ENCODE measurements at places on chromosomes 11 and 22. TPM values are rescaled to one million over a fixed set of nuclear protein-coding genes. Genes with fewer than 3 reads are reported as not detected.

DNA sequence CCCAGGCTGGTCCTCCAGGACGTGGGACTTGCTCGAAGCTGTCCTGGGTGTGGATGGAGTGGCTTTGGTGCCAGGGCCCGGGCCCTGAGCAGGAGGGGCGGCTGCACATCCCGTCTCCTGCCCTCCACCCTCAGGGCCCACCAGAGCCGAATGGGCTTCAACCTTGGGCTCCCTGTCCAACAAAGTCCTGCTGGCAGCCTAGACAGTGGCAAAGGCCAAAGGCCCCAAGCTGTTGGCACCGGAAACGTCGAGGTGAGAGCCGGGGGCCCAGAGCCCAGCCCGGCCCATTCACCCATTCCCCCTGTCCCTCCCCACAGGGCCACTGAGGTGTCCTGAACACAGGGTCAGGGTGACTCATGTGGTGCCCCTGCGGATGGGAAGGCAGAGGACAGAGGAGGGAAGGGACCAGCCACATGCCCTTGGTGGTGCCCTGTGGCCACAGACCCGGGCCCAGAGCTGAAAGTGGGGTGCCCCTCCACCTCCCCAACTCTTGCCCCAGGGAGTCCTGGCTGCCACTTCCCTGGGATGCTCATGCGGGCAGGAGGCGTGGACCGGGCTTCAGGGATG, 9.1 kb downstream of the TSPAN32 start:
- no peak for DNase-seq

Gene CAPN5
- total RNA-seq: 17.8 TPM

Gene YPEL1
- total RNA-seq: 7.0 TPM

DNA sequence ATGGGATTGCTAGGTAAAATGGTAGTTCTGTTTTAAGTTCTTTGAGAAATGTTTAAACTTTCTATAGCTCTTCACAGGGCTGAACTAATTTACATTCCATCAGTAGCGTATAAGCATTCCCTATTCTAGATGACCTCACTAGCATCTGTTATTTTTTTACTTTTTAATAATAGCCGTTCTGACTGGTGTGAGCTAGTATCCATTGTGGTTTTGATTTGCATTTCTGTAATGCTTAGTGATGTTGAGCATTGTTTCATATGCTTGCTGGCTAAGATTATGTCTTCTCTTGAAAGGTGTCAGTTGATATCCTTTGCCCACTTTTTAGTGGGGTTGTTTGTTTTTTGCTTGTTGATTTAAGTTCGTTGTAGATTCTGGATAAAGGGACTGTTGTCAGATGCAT, 35.9 kb downstream of the MMP27 start:
- DNase-seq: no peak

DNA sequence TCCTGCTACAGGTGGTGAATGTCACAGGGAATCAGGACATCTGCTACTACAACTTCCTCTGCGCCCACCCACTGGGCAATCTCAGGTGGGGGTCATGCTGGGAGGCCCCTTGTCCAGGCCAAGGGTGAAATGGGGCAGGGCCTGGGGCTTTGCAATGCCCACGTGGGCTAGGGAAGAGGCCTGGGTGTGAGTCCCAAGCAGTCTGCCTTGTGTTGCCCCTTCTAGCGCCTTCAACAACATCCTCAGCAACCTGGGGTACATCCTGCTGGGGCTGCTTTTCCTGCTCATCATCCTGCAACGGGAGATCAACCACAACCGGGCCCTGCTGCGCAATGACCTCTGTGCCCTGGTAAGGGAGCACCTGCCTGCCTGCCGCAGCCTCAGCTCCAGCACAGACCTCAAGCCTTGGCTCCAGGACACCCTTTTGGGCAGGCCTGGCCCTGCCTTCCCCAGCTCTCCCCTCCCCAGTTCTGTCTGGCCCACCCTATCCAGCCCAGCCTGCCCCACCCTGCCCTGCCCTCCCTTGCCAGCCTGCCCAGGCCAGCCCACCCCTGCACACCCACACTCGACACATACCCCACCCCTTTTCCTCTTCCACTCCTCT, 9.1 kb upstream of the TAGLN start:
- no peak for DNase-seq

Gene TMEM121B
- 0.21 TPM for total RNA-seq

DNA sequence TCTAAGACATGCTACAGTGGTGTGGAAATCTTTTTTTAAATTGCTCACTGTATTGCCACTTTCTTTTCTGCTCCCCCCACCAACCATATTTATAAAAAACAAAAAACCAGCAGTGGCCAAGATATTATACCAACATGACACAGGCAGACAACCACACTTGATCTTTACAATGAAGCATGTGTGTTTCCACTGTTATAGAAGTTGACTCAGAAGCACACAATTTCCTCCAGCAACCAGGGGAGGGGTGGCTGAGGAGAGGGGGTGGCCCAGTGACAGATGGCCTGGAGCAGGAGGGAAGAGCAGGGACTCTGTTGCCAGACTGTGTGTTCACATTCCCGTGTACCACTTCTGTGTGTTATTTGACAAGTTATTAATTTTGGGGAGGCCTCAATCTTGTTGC, 14.8 kb downstream of the CD59 start:
- DNase-seq: no peak

DNA sequence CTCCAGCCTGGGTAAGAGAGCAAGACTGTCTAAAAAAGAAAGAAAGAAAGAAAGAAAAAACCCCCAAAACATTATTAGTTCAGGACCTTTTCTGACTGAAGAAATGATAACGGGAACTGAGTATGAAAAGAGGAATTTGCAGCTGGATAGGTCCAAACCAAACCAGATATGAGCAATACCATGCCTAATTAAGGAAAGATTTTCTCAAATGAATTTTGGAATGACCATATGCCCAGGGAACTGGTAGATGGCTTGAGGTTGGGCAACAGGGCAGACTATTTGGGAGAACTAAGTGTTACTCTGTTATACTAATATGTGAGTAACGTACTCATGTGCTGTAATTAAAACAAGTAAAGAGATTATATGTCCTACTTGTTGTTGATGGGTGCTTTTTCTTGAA, 186.1 kb downstream of the TMEM135 start:
- DNase-seq: no peak

DNA sequence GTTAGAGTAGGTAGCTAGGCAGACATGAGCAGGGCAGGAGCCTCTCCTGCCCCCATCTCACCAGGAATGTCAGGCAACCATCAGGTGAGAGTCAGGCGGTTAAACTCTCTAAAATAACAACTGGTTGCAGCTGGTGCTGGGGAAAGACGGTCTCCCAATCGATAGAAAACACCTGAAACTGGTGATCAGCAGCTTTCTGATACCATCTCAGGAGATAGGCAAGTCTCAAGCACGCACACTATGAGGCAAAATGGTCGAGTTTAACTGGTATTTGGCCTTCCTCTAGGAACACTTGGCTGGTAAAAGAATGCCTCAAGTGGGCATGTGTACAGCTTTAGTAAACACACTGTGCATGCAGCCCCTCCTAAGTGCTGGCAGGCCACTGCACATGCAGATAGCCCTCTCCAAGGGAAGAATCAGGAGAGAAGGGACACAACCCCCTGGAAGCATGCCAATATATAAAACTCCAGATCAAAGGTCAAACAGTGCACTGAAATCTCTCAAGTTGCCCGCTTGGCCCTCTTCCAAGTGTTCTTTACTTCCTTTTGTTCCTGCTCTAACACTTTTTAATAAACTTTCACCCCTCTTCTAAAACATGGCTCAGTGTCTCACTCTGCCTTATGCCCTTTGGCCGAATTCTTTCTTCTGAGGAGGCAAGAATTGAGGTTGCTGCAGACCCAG, 88.7 kb downstream of the USP35 start:
- peak; percentile 39 for DNase-seq

- no peak for DNase-seq
Observed at GRCh38 chr22:37459206-37459605, 27.0 kb downstream of the MFNG start.

Gene SLC22A9
- not detected for total RNA-seq

DNA sequence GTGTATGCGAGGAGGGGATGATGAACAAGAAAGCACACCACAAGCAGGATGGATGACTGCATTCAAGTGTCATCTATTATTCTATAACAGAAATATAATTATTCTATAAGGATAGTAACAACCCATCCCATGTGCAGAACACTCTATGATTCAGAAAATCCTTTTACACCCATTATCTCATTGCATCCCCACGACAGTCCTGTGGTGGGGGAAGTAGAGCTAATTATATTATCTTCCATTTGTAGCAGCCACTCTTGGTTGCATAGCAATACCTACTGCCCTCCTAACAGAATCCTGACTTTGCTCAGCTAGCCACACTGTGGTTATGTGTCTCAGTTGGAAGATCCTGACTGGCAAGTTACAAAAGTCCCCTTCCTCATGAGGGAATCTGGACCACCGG, 406.5 kb upstream of the NARS2 start:
- no peak for DNase-seq

- no peak for DNase-seq
Observed at GRCh38 chr11:48002561-48002960, 22.2 kb downstream of the PTPRJ start.

Gene KCTD14
- 2.3 TPM for total RNA-seq

DNA sequence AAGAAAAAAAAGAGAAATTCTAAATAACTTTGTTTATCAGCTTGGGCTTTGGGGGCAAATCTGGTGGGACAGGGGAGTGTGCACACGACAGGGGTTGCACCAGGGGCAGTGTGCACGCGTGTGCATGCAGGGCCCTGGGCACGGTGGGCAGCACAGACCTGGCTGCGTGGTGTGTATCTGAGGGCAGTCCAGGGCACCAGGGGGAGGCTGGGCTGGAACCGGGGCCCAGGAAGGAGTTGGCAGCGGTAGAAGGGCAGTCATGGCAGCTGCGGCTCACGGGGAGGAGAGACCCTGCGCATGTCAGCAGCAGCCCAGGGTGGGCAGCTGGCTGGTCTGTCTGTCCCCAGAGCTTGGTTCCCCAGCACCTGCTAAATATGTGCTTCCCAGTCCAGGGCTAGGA, 4.3 kb downstream of the KRTAP5-5 start:
- no peak for DNase-seq

DNA sequence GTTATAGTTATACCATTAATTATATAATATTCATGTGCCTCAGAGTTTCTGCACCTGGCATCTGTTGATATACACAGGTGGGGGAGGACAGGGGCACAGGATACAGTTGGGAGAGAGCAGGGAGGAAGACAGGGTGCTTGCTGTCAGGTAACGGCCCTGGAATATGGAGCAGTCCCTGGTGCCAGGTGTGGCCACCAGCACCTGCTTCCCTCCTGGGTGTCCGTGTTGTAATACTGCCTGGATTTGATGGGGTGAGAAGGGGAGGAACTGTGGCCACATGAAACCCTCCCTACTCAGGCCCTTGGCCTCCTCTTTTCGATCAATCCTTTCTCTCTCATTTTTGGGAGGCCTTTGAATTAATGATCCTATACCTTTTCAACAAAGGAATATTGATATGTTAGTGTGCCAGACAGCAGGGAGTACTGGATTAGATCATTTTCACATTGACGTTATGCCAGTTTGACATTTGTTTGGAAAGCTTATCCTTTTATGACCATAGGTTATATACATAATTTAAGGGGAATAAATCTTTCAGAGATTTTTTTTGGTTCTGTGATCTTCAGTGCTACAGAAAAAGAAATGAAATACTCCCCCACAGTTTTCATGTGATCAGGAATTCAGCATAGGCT, 88.6 kb downstream of the TEAD1 start:
- DNase-seq: no peak

- no peak for DNase-seq
Observed at GRCh38 chr11:110077346-110077745, 15.8 kb upstream of the ZC3H12C start.

DNA sequence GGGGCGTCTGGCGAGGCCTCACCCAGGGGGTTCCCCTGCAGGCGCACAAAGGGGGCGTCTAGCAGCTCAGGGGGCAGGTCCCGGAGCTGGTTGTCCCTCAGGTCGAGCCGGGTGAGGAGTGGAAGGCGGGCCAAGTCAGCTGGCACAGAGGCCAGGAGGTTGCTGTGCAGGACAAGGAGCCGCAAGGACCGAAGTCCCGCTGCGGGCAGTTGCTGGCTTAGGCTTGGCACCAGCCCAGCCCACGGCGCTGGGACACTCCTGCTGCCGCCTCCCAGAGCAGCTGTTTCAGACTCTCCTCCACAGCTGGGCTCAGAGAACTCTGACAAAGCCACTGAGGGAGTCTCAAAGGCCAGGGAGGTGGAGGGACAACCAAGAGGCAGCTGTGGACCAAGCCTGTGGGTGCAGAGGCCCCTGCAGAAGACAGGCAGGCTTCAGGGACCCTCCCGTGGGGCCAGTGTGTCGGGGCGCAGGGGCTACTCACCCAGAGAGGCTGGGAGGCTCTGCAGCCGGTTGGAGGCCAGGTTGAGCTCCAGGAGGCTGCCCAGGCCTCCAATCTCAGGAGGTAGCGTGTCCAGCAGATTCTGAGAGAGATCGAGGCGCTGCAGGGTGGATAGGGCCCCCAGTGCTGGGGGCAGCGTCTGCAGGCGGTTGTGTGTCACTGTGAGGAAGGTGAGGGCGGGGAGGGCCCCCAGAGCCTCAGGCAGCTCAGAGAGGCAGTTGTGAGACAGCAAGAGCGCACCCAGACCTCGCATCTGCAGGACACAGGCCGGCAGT, 2.2 kb downstream of the PIDD1 start:
- no peak for DNase-seq

- DNase-seq: no peak
Observed at GRCh38 chr11:34586488-34587281, 34.2 kb upstream of the EHF start.

Gene PNPLA5
- not detected for total RNA-seq

Gene CFAP300
- total RNA-seq: 5.9 TPM

DNA sequence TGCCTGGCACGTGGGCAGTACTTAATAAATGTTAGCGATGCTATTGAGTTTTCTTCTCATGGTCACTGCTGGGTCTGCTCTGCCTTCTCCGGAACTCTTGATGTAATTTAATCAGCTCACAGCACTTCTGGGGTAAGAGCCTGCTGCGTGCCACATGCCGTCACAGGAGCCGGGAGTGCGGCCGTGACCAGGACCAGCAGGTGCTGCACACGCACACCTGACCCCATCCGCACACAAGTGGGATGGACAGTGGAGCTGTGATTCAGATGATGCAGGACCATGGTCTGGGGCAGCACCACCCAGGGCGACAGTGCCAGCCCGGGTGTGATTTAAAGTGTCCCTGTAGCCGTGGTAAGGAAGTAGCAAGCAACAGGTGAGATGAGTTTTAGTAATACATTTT, 61.2 kb downstream of the TBC1D22A start:
- DNase-seq: no peak
